ENCODE measurements at places on chromosomes 13 and 19.

DNA sequence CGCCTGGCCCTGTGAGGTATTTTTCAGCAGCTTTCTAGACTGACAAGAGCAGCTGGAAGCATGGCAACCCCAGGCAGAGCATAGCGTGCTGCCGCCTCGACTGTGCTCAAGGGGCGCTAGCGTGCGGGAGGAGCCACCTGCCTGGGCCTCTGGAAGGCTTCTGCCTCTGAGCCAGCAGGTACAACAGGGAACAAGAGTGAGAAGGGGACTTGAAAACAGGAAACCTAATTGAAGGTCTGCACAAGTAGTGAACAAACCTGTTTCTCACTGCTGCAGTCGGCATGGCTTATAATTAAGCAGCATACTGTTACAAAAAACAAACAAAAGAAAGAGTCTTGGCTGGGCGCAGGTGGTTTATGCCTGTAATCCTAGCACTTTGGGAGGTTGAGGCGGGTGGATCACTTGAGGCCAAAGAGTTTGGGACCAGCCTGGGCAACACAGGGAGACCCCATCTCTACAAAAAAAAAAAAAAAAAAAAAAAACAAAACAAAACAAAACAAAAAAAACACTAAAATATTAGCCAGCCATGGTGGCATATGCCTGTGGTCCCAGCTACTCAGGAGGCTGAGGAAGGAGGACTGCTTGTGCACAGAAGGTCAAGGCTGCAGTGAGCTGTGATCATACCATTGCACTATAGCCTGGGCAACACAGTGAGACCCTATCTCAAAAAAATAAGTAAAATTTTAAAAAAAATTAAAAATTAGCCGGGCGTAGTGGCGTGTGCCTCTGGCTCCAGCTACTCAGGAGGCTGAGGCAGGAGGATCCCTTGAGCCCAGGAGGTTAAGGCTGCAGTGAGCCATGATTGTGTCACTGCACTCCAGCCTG lies 12.6 kb upstream of the GARRE1 start:
- DNase-seq = no peak

DNA sequence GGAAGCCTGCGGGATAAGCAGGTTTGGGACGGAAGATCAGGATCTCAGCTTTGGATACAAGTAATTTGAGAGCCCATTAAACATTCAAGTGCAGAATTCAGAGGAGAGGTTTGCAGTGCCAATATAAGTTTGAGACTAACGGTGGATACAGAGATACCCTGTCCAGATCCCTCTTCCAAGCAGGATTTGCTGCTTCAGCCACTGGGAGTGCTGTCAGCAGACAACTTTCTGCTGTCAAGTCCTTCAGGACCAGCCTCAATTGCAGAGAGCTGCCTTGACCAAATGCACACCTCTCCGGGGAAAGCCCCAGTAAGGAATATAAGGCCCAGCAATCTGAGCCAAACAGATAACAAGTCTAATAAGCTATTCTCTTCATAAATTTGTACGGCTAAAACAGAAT lies 46.1 kb upstream of the ZNF780A start:
- DNase-seq = no peak

- no peak for DNase-seq
These were observed 42.2 kb downstream of the COL4A2 start for GRCh38 chr13:110349239-110349638.

GRCh38 chr19:47848823-47849473 lies 10.1 kb upstream of the TPRX2 start:
- DNase-seq = no peak

DNA sequence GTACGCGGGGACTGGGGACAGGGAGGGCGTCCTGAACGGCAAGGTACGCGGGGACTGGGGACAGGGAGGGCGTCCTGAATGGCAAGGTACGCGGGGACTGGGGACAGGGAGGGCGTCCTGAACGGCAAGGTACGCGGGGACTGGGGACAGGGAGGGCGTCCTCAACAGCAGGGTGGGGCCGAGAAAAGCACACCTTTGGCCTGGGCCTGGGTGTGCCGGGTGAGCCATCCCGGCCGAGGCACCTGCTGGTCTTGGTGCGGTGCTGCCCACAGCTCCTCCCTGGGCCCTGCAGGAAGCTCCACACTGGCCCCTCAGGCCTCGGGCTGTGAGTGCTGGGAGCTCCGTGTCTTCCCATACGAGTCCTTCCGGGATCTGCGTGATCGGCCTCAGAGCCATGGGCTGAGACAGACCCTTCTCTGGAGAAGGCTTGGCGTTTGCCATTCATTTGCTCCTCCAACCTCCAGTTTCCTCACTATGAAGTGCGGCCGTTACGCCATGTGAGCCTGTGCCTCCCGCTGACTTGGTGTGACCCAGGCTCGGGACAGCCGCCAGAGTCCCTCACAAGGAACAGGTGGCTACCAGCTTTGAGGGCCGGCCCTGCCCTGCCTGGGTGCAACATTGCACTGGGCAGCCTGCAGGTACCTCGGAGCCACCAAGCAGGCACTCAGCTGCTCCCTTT lies 7.8 kb upstream of the ZNF554 start:
- DNase-seq = no peak

- no peak for DNase-seq
These were observed 76.7 kb downstream of the MBNL2 start for GRCh38 chr13:97298816-97299215.
